ENCODE measurements at places on chromosomes 5 and 9. TPM values are rescaled to one million over a fixed set of nuclear protein-coding genes. Genes with fewer than 3 reads are reported as not detected.

Gene NR5A1
- total RNA-seq, result 0.21 TPM

Gene NDUFS6
- total RNA-seq, result 82.1 TPM

Gene SMU1
- 23.8 TPM for total RNA-seq

Gene RASA1
- total RNA-seq, result 32.3 TPM

Gene HMCN2
- 2.6 TPM for total RNA-seq

GRCh38 chr5:143874312-143874711 lies 62.4 kb downstream of the HMHB1 start:
- no peak for DNase-seq

DNA sequence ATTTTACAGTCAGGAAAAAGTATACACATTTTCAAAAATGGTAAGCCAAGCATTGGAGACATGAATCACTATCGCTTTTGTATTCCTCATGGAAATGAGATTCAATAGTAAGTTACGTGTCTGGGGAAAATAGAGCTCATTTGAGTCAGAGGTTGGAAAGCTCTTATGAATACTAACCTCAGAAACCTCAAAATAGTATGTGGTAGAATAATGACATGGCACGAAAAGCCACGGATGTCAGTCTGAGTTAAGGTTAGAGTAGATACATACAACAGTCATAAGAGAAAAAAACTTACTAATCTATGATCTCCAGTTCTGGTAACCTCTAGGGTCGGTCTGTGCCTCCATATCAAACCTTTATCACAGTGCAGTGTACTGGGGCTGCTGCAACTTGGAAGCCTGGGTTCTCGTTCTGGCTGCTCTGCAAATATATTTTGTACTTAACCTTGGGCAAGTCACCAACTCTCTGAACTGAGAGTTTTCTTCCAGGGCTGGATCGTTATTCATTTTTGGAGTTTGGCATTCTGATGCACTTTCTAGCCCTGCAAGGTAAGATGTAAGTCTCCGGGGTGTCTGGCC lies 31.8 kb downstream of the MAP1B start:
- no peak for DNase-seq

DNA sequence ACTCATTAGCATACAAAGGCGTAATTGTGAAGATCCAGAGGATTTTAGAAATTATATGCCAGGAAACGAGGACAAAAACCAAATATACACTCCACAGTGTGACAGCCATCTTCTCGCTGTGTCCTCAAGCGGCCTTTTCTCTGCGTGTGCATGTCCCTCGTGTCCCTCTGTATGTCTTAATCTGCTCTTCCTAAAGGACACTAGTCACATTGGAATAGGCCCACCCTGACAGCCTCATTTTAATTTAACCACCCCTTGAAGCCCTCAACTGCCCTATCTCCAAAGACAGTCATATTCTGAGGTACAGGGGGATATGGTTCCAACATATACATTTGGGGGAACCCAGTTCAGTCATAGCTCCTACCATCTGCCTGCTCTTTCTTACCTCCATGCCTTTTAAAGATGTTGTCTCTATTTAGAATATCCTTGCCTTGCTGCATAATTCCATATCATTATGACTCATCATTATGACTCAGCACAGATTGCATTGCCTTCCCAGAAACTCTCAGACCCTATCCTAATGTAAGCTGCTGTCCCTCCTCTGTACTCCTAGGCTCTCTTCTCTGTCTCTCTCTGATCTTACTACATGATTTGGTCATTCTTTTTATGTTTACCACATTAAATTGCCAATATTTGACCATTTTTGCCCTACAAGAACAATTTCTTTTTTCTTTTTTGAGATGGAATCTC lies 210.9 kb downstream of the AOPEP start:
- DNase-seq, result no peak

GRCh38 chr5:175870820-175871447 lies 444 bp upstream of the CPLX2 start:
- peak; percentile 40 for DNase-seq

GRCh38 chr5:75018805-75019587 lies 33.4 kb downstream of the GCNT4 start:
- no peak for DNase-seq

DNA sequence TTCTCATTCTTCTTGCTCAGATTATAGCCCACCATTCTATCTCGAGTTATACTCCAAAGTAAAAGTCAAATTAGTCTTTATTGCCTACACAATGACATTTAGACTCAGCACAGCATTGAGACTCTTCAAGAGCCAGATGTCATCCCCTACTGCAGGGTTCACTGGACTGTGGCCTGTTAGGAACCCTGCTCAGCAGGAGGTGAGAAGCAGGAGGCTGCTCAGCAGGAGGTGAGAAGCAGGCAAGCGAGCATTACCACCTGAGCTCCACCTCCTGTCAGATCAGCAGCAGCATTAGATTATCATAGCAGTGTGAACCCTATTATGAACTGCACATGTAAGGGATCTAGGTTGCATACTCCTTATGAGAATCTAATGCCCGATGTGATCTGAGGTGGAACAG lies 12.7 kb upstream of the LIFR start:
- no peak for DNase-seq

GRCh38 chr9:111983484-111983908 lies 86.9 kb downstream of the UGCG start:
- DNase-seq, result no peak

- DNase-seq, result no peak
Observed at GRCh38 chr5:125316915-125317535, 570.6 kb upstream of the ZNF608 start.

DNA sequence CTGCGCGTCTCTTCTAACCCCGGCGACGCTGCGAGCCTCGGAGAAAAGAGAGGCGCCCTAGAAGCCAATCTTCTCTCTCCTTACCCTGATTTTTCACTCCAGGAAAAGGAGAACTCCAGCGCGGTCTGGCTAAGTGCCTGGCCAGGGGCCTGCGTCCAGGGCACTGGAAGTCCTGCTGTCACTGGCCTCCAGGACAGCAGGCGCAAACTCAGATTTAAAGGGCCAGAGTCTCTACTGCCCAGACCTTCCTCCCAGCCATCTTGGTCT lies 553 bp upstream of the FOXB2 start:
- no peak for DNase-seq

DNA sequence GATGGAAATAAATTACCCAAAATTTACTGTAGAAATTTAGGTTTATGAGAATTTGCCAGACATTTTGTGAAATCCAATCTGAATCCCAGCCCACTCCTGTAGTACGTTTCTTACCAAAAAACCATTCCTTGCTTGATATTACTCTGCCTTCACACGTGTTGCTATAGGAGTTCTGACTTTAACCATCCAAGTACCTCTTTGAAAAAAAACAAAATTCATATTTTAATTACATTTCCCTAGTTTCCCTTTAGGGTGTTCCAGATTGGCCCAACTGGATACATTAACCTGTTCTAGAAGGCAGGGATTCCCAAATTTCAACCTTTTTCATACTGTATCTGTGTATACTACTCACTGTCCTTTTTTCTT lies 1.4 kb upstream of the PJA2 start:
- no peak for DNase-seq

DNA sequence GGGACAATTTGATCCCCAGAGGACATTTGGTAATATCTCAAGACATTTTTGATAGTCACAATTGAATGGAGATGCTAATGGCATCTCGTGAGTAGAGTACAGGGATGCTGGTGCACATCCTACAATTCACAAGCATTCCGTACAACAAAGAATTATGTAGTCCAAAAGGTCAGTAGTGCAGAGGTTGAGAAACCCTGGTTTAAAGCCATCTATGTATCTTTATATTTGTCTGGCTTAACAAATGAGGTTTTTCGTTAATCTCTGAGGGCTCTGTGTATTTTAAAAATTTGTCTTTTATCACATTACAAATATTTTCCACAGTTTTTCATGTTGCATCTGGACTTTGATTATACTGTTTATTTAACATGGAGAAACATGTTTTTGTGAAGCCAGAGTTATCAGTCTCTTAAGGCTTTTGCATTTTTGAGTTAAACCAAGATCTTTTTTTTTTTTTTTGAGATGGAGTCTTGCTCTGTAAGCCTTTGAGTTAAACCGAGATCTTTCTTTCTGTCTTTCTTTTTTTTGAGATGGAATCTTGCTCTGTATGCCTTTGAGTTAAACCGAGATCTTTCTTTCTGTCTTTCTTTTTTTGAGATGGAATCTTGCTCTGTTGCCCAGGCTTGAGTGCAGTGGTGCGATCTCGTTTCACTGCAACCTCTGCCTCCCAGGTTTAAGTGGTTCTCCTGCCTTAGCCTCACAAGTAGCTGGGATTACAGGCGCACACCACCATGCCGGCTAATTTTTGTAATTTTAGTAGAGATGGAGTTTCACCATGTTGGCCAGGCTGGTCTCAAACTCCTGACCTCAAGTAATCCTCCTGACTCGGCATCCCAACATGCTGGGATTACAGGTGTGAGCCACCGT lies 2.8 kb downstream of the HSDL2 start:
- no peak for DNase-seq
